ENCODE measurements at places on chromosomes 7 and 10. TPM values are rescaled to one million over a fixed set of nuclear protein-coding genes. Genes with fewer than 3 reads are reported as not detected.

DNA sequence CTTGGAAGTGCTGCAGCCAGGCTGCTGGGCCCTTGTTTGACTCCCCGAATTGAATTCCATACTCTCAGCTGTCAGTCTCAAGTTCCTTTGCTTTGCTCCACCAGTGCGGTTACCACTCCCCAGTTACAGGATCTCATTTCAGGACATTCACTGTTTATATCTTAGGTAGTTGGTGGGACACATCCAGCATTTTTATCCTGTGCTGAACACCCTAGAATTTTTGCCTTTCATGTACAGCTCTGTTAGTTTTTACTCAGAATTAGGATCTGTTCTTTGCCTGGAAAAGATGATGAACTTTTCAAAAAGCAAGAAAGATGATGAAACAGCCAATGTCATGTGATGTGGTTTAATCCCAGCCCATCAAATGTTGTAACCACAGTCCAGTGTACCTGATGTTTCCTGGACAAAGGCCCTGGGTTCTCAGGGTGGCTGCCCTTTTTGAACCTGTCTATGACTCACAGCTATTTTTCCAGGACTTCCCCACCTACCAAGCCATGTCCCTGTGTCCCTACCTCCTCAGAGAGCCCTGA is 149.7 kb downstream of the NOC3L start:
- H3K36me3 ChIP-seq, result no peaks in the 10 kb centered on the region
- H3K4me1 ChIP-seq, result peaks cover 17% of the 10 kb centered on the region
- H3K27me3 ChIP-seq, result no peaks in the 10 kb centered on the region

DNA sequence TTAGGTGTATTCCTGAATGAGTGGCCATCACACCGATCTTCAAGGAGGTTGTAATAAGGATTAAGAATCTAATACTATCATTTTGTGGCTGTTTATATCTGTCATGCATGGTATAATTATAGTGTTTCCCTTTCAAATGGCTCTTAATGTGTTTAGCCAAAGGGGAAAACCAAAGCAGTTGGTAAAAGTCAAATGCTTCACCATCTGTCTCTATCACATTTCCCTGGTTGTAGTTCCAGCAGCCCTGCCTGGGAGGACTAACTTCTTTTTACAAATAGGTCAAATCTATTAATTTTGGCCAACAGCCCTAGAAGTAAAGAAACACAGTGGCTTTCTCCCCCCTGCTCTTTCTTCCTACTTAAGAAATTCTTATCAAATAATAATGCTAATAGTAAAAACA is 56.7 kb downstream of the ZNF365 start:
- no peak overlapping the region for H3K4me3 ChIP-seq
- no peak overlapping the region for H3K27ac ChIP-seq
- H3K27me3 ChIP-seq, result no peaks in the 10 kb centered on the region
- DNase-seq, result no peak
- H3K4me1 ChIP-seq, result peaks cover 12% of the 10 kb centered on the region

- no peaks in the 10 kb centered on the region for H3K36me3 ChIP-seq
- no peaks in the 10 kb centered on the region for H3K4me1 ChIP-seq
- peaks cover 4% of the 10 kb centered on the region for H3K27me3 ChIP-seq
- DNase-seq, result no peak
Observed at GRCh38 chr7:157966490-157966889, 621.1 kb downstream of the PTPRN2 start.

POP7 gene
- 67.9 TPM for total RNA-seq

SPDYE2B gene
- total RNA-seq, result not detected
